ENCODE measurements at places on chromosomes 1 and 21.

DNA sequence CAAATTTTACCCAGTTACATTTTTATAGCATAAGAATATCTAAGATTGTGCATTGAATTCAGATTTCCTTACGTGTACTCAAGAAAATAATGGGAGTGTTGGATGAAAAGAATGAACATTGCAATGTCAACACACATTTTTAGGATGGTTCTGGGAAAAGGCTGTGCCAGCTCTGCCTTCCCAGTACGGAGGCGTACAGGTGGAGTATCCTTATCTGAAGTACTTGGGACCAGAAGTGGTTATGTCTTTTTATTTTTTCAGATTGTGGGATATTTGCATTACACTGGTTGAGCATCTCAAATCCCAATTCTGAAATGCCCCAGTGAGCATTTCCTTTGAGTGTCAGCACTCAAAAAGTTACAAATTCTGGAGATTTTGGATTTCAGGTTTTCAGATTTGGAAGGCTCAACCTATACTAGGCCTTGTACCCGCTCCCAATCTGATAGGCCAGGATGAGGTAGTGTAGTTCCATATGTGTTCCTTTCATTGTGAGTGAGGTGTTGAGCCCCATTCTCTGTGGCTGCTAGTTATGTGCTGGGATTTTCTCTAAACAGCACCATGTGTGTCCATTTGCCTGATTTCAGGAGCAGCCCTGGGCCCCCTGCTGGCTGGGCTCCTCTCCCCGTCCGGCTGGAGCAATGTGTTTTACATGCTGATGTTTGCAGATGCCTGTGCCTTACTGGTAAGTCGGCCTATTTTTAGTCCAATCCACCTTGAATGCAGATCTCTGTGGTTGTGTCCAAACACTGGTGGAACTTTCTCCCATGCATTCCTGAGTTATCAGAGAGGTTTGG, 60.8 kb downstream of the SLC37A1 start:
- no peaks in the 10 kb centered on the region for H3K27me3 ChIP-seq
- H3K36me3 ChIP-seq = no peaks in the 10 kb centered on the region
- no peak for DNase-seq
- H3K27ac ChIP-seq = no peak overlapping the region

GRCh38 chr1:109134423-109134822, 20.5 kb downstream of the ELAPOR1 start:
- no peaks in the 10 kb centered on the region for H3K36me3 ChIP-seq
- no peak for DNase-seq
- H3K27ac ChIP-seq = peak overlapping the region; percentile 30
- no peaks in the 10 kb centered on the region for H3K27me3 ChIP-seq
- H3K4me1 ChIP-seq = peaks cover 5% of the 10 kb centered on the region

- no peaks in the 10 kb centered on the region for H3K4me1 ChIP-seq
- no peaks in the 10 kb centered on the region for H3K27me3 ChIP-seq
- no peak for DNase-seq
- no peak overlapping the region for H3K4me3 ChIP-seq
- no peak overlapping the region for H3K27ac ChIP-seq
- H3K36me3 ChIP-seq = no peaks in the 10 kb centered on the region
These were observed 15.7 kb downstream of the S100A16 start for GRCh38 chr1:153597206-153597605.

GRCh38 chr1:63772876-63773275, 941 bp upstream of the ROR1 start:
- H3K4me3 ChIP-seq = no peak overlapping the region
- H3K36me3 ChIP-seq = no peaks in the 10 kb centered on the region
- DNase-seq = no peak
- no peak overlapping the region for H3K27ac ChIP-seq

DNA sequence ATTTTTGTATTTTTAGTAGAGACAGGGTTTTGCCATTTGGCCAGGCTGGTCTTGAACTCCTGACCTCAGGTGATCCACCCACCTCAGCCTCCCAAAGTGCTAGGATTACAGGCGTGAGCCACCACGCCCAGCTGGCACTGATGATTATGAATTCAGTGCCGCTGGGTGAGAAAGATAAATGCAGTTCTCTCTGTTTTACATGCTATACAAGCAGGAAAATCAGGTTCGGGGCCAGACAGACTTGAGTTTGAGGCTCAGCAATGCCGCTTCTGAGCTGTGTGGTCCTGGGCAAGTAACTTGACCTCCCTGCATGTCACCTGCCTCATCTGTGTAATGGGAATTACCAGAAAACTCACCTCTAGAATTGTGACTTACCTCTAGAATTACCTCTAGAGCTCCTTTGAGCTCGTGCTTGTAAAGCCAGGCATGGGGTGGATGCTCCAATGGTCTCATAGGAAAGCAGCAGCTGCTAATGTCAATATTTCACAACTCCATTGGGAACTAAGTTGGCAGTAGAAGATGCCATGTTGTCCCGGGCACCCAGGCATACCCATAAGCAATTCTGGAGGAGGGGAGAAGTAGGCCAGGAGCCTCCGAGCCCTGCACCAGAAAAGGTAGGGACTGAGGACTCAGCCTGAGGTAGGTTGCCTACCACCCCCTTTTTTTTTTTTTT, 119.8 kb upstream of the SLC25A33 start:
- H3K4me3 ChIP-seq = no peak overlapping the region
- no peak overlapping the region for H3K27ac ChIP-seq
- no peaks in the 10 kb centered on the region for H3K27me3 ChIP-seq
- no peak for DNase-seq

- H3K36me3 ChIP-seq = no peaks in the 10 kb centered on the region
- H3K27me3 ChIP-seq = no peaks in the 10 kb centered on the region
These were observed 14.1 kb downstream of the DDAH1 start for GRCh38 chr1:85450832-85451231.

GRCh38 chr1:65141918-65142317, 6.1 kb upstream of the AK4 start:
- no peaks in the 10 kb centered on the region for H3K36me3 ChIP-seq
- no peak overlapping the region for H3K4me3 ChIP-seq
- H3K27ac ChIP-seq = no peak overlapping the region
- DNase-seq = no peak
- H3K4me1 ChIP-seq = no peaks in the 10 kb centered on the region

- H3K36me3 ChIP-seq = no peaks in the 10 kb centered on the region
- no peak overlapping the region for H3K4me3 ChIP-seq
- no peaks in the 10 kb centered on the region for H3K4me1 ChIP-seq
- H3K27me3 ChIP-seq = no peaks in the 10 kb centered on the region
- DNase-seq = no peak
- no peak overlapping the region for H3K27ac ChIP-seq
These were observed 1.4 kb downstream of the TMEM54 start for GRCh38 chr1:32899586-32900296.

DNA sequence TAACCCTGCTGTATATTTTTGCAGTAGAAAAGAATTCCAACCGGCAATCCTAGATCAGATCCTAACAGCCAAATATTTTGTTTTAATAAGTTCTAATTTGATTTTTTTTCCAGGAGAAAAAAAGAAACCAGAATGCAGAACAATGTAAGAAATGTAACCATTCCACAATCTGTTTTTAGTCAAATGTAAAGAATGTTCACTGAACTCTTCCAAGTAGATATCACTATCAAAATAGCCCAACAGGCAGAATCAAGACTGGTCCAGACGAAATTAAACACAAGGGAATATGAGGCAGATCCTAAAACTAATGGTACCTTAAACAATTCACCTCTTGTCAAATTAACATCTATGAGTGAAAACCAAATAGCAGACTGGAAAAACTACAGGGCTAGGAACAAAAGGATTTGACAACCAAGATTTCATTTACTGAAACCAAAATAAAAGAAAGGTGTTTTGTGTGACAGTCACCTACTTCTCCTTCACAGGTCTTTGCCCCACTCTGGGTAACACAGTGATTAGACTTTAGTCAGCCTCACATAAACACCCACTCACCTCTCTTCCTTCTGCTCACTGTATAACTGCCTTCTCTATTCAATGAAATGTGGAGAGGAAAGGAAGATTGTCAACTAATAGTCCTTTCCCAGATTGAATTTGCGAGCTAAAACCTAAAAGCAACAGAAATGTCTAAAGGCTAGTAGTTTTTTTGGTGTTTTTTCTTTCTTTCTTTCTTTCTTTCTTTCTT, 137.9 kb downstream of the FAF1 start:
- H3K36me3 ChIP-seq = no peaks in the 10 kb centered on the region
- no peak for DNase-seq
- H3K27me3 ChIP-seq = no peaks in the 10 kb centered on the region
- no peak overlapping the region for H3K27ac ChIP-seq
- H3K4me3 ChIP-seq = no peak overlapping the region

- peak; percentile 85 for DNase-seq
- H3K4me1 ChIP-seq = peaks cover 3% of the 10 kb centered on the region
- no peaks in the 10 kb centered on the region for H3K27me3 ChIP-seq
- peak overlapping the region; percentile 88 for H3K27ac ChIP-seq
- H3K36me3 ChIP-seq = no peaks in the 10 kb centered on the region
These were observed 202.1 kb upstream of the SGIP1 start for GRCh38 chr1:66331658-66332547.
